Psoas muscle (tissue), 8 donors: ENCODE measurements at places on chromosomes 16 and 17. TPM values are rescaled to one million over a fixed set of nuclear protein-coding genes. Genes with fewer than 3 reads are reported as not detected.

TCAP gene
- 5,818 TPM for total RNA-seq

OTOA gene
- total RNA-seq, result 0.21 TPM

PDE6G gene
- not detected for total RNA-seq

DHRS7C gene
- total RNA-seq, result 34.3 TPM

DNA sequence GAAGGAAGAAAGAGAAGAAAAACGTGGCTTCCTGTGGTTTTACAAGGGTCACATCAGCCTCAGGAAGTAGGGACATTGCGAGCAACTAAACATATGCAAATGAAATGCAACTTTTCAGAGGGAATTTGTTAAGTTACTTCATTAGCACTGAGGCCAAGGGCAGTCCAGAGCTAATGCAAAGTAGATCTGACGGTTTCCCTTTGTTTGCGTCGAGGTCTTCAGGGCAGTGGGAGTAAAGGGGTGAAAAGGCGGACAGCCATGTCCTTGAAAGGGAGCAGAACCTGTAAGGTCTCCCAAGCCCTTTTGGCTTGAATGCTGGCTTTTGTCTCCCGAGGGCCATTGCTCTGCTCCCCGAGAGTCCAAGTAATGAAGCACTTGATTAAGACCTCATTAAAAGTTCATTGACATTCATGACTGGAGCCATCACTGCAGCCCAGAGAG, 85.0 kb downstream of the PMP22 start:
- no peak overlapping the region for H3K4me3 ChIP-seq
- no peak overlapping the region for H3K27ac ChIP-seq
- no peak for DNase-seq
